ENCODE measurements at places on chromosomes 3 and 15.

DNA sequence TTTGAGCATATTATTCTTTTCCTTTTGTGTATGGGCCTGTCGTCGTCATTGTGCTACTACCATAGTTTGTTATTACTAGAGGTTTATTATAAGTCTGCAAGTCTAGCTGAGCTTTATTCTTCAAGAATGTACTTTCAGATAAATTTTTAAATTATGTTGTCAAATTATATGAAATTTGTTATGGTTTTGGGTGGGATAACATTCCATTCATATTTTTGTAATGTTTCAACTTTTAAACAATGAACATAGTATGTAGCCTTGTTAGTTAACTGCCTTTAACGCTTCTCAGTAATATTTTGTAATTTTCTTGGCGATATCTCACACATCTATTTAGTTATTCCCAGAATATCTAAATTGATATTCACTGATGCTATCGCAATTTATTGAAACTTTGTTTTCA lies 41.6 kb upstream of the GOLGA8B start:
- DNase-seq = no peak

GRCh38 chr15:71392861-71393283 lies 277.6 kb downstream of the THSD4 start:
- DNase-seq = no peak

DNA sequence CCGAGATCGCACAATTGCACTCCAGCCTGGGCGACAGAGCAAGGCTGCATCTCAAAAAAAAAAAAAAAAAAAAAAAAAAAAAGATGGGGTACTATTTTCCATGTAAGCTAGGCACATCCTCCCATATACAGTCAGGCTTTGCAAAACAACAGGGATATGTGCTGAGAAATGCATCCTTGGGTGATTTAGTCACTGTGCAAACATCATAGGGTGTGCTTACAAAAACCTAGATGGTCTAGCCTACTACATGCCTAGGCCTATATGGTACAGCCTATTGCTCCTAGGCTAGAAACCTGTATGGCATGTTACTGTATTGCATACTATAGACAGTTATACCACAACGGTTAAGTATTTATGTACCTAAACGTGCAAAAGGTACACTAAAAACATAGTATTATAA lies 75.0 kb downstream of the TTBK2 start:
- DNase-seq = no peak

DNA sequence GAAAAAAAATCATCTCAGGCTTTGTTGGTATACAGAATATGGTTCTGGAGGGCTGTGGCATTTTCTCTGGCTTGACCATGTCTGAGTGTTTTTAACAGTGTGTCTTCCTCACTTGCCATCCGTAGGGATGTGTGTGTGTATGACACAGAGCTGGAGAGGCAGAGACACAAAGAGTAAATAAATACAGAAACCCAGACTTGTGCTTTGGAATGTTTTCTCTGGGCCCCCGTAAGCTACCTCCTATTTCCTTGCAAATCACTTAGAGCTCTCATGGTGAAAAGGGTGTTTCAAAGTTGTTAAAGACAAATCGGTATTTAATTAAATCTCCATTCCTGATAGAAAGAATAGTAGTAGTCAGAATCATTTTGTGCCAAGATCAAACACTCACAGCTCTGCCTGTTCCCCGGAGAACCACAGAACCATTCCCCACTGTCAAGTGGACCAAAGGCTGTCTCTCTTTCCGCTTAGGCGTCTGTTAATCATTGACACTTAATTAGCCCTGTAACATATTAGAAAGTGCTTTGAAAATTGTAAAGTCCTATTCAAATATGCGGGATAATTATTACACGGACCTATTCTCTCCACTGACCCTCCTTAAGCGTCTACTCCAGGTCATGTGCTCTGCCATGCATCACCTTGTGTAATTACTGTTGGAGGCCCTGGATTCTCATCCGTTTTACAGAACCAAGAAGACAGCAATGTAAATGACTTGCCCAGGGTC lies 313.6 kb upstream of the TLE3 start:
- DNase-seq = no peak

- DNase-seq = no peak
These were observed 27.1 kb downstream of the DNAJC13 start for GRCh38 chr3:132444383-132444782.

All from CD4-positive, alpha-beta T cell (primary cell).